ENCODE measurements at places on chromosomes 5 and 9. TPM values are rescaled to one million over a fixed set of nuclear protein-coding genes. Genes with fewer than 3 reads are reported as not detected.

Gene GM2A
- total RNA-seq, result 11.2 TPM

Gene URM1
- 12.1 TPM for total RNA-seq

Gene RPL37
- total RNA-seq, result 1,326 TPM

Gene TAL2
- total RNA-seq, result not detected

- no peak for DNase-seq
- no peak overlapping the region for H3K27ac ChIP-seq
- H3K4me3 ChIP-seq, result no peak overlapping the region
These were observed 891.3 kb downstream of the TLE1 start for GRCh38 chr9:80797831-80798688.

Measured in liver (tissue), 10 donors.